ENCODE measurements at places on chromosomes 7 and 10. TPM values are rescaled to one million over a fixed set of nuclear protein-coding genes. Genes with fewer than 3 reads are reported as not detected.

DNA sequence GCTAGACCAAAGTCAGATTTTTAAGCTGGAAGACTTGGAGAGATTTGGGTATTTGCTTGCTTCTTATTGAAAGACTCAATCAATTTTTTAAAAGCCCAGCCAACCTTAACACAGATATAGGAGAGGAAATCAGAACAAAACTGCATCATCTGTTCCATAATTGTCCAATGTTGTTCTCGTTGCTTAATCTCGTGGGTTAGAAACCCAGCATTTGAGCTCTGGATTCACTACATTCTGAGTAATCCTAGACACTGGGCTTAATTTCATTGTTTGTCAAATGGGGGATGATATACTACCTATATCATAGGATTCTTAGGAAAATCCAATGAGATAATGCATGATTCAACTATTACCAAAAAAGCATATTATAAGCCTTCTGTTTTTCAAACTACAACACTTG, 48.9 kb downstream of the CALD1 start:
- DNase-seq, result no peak

DNA sequence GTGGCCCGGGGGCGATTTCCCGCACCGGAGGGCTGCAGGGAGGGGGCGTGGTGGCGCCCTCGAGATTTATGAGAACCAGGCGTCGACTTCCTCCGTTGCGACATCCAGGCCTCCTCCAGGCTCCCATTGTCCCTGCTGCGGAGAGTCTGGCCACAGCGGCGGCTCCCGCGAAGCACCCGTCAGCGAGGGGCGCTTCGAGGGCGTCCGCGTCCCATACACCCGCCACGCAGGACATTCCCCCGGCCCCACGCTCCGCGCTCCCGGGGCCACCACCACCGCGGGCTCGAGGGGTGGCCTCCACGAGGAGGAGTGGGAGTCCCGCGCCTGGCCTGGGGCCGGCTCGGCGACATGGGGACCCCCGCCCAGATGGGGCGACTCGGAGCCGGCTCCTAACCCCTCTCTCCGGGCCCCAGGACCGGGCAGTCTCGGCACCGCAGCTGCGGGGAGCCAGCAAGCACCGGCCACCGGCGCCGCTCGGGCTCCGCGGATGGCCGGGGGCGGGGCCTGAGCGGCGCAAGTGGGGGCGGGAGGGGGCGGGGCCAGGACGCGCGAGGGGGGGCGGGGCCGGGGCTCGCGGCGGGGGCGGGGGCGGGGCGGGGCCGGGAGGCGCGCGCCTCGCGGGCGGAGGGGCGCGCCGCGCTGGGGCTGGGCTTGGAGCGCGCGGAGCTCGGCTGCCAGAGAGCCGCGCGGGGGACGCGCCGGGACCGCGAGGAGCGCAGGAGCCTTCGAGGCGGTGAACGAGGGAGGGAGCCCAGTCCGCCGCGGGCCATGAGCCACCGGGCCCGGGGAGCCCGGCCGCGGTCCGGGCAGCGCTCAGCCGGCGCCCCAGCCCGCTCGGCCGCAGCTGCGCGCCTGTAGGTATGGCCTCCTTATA, at the start of gene SH2B2:
Gene SH2B2, plus strand, starts transcription at position 632 of the 874 bp plus-strand sequence. CDS start 13,683 bp downstream, outside the sequence.
- DNase-seq, result peak; percentile 78

GRCh38 chr10:36173364-36173763, 531.3 kb upstream of the FZD8 start:
- no peak for DNase-seq

GRCh38 chr7:118298771-118299170, 74.3 kb downstream of the ANKRD7 start:
- DNase-seq, result no peak

- DNase-seq, result no peak
These were observed 1.1 kb upstream of the SEC31B start for GRCh38 chr10:100520811-100521210.

- DNase-seq, result no peak
These were observed 66.4 kb downstream of the MTURN start for GRCh38 chr7:30201161-30201666.

RBM20 gene
- total RNA-seq, result 0.92 TPM

TMEM225B gene
- total RNA-seq, result 0.45 TPM

FOXI2 gene
- total RNA-seq, result not detected

Data from left colon (tissue), 2 donors.